ENCODE measurements at places on chromosomes 7 and 10.

DNA sequence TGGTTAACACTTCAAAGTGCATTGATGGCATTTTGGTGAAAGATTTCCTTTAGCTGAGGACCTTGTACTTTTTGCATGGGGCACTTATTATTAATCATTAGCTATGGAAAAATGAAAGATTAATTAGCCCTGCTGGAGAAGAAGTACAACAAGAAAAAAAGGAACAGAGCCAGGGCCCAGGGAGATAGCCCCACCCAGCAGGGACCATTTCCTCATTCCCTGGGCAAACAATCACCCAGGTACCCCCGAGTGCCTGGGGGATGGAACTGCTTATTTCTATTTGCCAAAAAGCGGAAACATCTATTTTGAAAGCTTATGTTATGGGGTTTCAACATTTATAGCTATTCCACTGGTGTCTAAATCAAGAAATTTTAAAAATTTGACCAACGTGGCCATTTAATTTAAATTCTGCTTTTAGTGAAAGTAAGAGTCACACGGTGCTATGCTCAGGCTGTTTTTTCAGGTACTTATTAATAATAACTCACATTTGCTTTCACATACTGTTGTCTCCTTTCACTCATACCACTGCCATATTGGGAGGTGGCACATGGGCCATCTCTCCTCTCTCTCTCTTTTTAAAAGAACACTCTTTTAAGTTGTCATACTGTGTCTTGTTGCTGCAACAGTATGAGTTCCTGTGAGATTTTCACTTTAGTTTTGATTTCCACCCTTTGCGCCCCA is 143.6 kb upstream of the KIF5B start:
- peak; percentile 56 for DNase-seq

DNA sequence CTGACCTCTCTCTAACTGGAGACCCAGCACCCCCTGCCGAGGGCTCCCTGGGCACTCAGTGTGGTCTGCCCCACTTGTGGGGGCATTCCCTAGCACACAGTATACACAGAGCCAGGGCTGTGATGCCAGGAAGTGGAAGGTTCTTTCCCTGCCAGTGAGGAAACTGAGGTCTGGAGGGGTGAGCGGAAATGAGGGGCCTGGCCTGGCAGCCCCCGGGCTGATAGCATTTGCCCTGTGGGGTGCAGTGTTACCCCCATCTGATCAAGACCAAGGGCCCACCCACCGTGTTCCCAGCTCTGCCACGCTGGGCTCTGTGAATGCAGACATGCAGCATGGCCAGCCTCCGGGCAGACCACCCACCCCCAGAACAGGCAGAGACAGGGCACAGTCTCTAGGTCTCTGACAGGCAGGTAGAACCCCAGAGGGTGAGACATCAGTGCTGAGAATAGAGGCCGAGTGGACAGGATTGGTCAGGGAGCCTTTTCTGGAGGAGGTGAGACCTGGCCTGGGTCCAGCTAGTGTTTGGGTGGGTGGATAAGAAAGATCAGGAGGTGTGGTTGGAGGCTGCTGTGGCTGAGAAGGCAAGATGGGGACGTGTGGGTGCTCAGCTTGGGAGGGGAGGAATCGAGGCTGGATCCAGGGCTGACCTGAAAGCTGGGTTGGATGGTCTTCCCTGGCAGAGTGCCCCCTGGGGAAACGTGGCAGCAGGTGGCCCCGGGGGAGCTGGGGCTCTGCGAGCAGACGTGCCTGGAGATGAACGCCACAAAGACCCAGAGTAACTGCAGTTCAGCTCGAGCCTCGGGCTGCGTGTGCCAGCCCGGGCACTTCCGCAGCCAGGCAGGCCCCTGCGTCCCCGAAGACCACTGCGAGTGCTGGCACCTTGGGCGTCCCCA is 10.8 kb upstream of the ZNF862 start:
- DNase-seq: no peak

GRCh38 chr7:105218215-105218614 is 170.5 kb downstream of the SRPK2 start:
- DNase-seq: no peak

DNA sequence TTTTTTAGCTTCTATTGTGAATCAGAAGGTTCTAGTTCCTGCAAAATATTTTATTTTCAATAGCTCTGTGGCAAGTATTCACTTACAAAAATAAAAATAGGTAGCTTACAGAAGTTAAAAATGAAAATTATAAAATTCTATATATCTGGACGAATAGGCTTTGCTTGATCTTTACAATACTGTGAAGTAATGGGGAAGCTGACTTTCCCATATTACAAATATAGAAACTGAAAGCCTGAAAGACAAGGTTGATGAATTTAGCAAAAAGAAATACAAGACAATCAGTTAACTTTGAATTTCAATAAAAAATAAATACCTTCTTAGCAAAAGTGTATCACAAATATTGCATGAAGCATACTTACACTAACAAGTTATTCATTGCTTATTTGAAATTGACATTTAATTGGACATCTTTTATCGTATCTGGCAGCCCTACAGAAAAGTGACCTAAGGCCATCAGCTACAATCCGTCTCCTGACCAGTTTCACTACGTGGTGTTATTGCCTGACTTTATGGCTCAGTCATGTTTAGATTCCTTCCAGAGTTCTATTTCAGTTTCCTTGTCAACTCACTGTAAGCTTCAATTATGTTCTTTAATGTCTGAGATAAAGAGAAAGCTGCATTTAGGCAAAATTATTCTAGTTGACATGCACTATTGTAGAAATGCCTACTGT is 310.5 kb upstream of the HGF start:
- no peak for DNase-seq
